Left ventricle myocardium inferior (tissue), 1 donor: ENCODE measurements at places on chromosomes 5 and 9.

- peak overlapping the region; percentile 94 for H3K27ac ChIP-seq
- DNase-seq, result no peak
- H3K4me1 ChIP-seq, result peaks cover 76% of the 10 kb centered on the region
- peak overlapping the region; percentile 79 for H3K4me3 ChIP-seq
- no peaks in the 10 kb centered on the region for H3K36me3 ChIP-seq
Observed at GRCh38 chr5:88878976-88879375, 4.0 kb downstream of the MEF2C start.

- H3K36me3 ChIP-seq, result no peaks in the 10 kb centered on the region
- no peak overlapping the region for H3K4me3 ChIP-seq
- H3K27me3 ChIP-seq, result no peaks in the 10 kb centered on the region
- peaks cover 25% of the 10 kb centered on the region for H3K4me1 ChIP-seq
- H3K27ac ChIP-seq, result no peak overlapping the region
Observed at GRCh38 chr9:8872802-8873201, 1073.2 kb upstream of the DMAC1 start.

DNA sequence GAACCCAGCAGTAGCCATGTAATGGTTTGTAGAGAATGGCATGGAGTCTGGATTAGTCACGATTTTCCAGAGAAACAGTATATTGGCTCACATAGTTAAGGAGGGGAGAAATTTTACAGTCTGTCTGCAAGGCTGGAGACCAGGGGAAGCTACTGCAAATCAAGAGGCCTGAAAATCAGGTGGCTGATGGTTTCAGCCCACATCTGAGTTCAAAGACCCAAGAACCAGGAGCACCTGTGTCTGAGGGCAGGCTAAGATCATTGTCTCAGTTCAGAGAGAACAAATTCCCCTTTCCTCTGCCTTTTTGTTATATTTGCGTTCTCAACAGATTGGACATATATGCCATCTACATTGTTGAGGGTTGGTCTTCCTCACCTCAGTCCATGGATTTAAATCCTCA lies 207.5 kb upstream of the IRX2 start:
- DNase-seq, result no peak
- H3K36me3 ChIP-seq, result no peaks in the 10 kb centered on the region

GRCh38 chr9:75979362-75979761 lies 88.9 kb downstream of the PCSK5 start:
- H3K4me1 ChIP-seq, result peaks cover 6% of the 10 kb centered on the region
- no peak overlapping the region for H3K4me3 ChIP-seq
- no peaks in the 10 kb centered on the region for H3K27me3 ChIP-seq
- H3K36me3 ChIP-seq, result no peaks in the 10 kb centered on the region
- H3K27ac ChIP-seq, result no peak overlapping the region
